Posterior cingulate gyrus (tissue), 11 donors: ENCODE measurements at places on chromosomes 6 and 20.

GRCh38 chr20:38764567-38765318 is 16.5 kb downstream of the ACTR5 start:
- DNase-seq: no peak

DNA sequence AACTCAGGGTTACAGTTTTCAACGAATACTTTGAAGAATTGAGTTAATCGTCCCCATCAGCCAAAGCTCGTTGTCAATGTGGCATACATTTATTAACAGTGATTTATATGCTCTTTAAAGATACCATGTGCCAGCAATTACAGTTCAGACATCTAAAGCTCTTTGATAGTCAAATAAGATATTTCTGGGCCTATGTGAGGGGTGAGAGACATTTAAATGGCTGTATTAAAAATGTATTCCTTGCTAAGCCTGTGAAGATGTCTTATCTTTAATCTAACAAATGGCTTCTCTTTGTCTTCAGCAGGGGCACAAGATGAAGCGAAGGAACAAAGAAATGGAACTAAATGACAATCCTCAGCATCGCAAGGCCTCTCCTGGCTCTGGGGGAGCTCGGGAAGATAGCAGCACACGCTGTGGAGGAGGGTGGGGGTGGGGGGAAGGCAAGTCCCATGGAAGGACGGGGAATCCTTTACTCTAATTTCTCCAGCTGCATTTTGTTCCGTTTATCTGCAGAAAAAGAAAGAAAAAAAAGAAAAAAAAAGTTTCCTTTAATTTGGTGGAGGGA is 523.6 kb downstream of the KIF16B start:
- DNase-seq: no peak

DNA sequence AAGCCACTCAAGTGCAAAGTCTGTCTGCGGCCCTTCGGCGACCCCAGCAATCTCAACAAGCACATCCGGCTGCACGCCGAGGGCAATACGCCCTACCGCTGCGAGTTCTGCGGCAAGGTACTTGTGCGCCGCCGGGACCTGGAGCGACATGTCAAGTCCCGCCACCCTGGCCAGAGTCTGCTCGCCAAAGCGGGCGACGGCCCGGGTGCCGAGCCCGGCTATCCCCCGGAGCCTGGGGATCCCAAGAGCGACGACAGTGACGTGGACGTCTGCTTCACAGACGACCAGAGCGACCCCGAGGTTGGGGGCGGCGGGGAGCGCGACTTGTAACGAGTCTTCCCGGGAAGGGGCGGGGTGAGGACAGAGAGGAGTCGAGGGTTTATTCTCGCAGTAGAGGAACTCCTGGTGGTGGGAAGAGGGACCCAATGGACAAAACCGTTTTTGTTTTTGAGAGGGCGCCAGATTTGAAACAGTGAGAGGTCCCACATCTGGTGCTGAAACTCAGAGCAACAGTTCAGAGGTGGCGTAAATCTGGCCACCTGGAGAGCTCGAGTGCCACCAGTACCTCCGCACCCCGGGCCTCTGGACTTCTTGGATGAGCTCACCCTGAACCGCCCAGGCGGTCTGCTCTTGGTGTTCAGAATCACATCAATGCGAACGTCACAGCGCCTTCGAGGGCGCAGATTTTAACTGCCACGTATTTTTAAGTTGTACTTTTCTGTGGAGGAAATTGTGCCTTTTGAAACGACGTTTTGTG is 8.0 kb downstream of the PRDM13 start:
- no peak for DNase-seq

DNA sequence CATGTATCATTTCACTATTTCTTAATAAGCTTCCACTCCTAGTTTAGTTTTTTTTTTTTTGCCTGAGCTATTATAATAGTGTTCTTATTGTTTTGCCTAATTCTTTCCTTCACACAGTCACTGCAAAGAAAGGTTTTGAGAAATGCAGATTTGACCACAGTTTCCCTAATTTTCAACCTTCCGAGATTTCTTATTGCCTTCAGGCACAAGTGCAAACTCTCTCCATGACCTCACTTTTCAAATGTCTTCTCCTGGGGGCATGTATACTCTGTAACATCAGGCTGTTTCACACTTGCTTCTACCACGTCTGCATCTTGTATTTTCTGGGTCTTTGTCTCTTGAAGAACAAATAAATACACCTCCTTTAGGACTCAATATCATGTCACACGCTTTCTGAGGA is 339.0 kb upstream of the CITED2 start:
- DNase-seq: no peak
